ENCODE measurements at places on chromosomes 1 and 21. TPM values are rescaled to one million over a fixed set of nuclear protein-coding genes. Genes with fewer than 3 reads are reported as not detected.

Gene PTPN7
- 231 TPM for total RNA-seq

Gene MPL
- total RNA-seq, result not detected

Gene CSF3R
- total RNA-seq, result 0.43 TPM

Gene GJB4
- total RNA-seq, result not detected

Gene FCER1G
- total RNA-seq, result 1.3 TPM

Gene PRKAA2
- not detected for total RNA-seq

Gene TAS1R3
- total RNA-seq, result 0.75 TPM

Gene CITED4
- total RNA-seq, result 6.9 TPM

Gene OR2L13
- not detected for total RNA-seq

Gene OR10R2
- total RNA-seq, result not detected

Gene HMGN1
- total RNA-seq, result 327 TPM

Gene NKAIN1
- not detected for total RNA-seq

Gene SH2D5
- 0.23 TPM for total RNA-seq

Gene CDC20
- total RNA-seq, result 141 TPM

Gene PROX1
- 0.08 TPM for total RNA-seq

Gene FMO5
- 0.73 TPM for total RNA-seq

Gene SPRR2G
- not detected for total RNA-seq

Gene NUP133
- total RNA-seq, result 38.2 TPM

Gene CDC42BPA
- 3.1 TPM for total RNA-seq

Gene RNU1-3
- 1,691 TPM for total RNA-seq

Gene LCE2C
- not detected for total RNA-seq

Gene LCE1D
- total RNA-seq, result not detected

Gene VANGL2
- total RNA-seq, result not detected

Gene C1orf210
- not detected for total RNA-seq

Gene BLACAT1
- 0.55 TPM for total RNA-seq

Gene TOR1AIP2
- total RNA-seq, result 45.7 TPM

Gene TTC34
- 1.5 TPM for total RNA-seq

Gene MXRA8
- total RNA-seq, result 0.18 TPM

Gene SYNC
- not detected for total RNA-seq

Gene NBPF10
- total RNA-seq, result 2.2 TPM

Gene SH2D1B
- total RNA-seq, result not detected

Gene HES2
- total RNA-seq, result 0.70 TPM
